ENCODE measurements at places on chromosomes 2 and 18. TPM values are rescaled to one million over a fixed set of nuclear protein-coding genes. Genes with fewer than 3 reads are reported as not detected.

NOL4 gene
- not detected for total RNA-seq

FBXO15 gene
- not detected for total RNA-seq

CAPN14 gene
- not detected for total RNA-seq

SCLY gene
- 87.5 TPM for total RNA-seq

BOLA3 gene
- total RNA-seq = 47.3 TPM

OTOF gene
- total RNA-seq = not detected

MARCO gene
- total RNA-seq = 28.4 TPM
